ENCODE measurements at places on chromosomes 7 and 10.

DNA sequence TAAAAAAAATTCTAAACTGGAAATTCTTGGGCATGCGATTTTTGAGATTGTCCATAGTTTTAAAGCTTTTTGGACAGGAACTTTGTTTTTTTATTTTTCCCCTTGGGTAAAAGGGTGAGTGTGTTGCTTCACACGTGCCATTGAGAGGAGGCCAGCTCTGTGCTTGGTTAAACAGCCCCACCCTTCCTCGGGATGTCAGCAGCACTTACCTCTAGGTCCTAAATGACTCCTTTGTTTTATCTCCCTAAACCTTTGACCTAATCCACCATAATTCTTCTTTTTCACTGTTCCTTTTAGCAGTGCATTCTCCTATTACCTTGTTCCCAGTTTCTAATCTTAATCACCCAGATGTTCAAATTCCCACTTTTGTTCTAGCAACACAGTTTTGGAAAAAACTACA is 83.5 kb downstream of the SEMA3D start:
- no peak for DNase-seq
- no peaks in the 10 kb centered on the region for H3K27me3 ChIP-seq
- H3K27ac ChIP-seq: peak overlapping the region; percentile 11
- peaks cover 19% of the 10 kb centered on the region for H3K4me1 ChIP-seq
- H3K36me3 ChIP-seq: no peaks in the 10 kb centered on the region

GRCh38 chr10:72079356-72079755 is 9.0 kb downstream of the SPOCK2 start:
- DNase-seq: no peak
- H3K27me3 ChIP-seq: no peaks in the 10 kb centered on the region
- no peak overlapping the region for H3K4me3 ChIP-seq
- no peak overlapping the region for H3K27ac ChIP-seq

- no peaks in the 10 kb centered on the region for H3K27me3 ChIP-seq
- H3K27ac ChIP-seq: peak overlapping the region; percentile 5
- H3K36me3 ChIP-seq: no peaks in the 10 kb centered on the region
- H3K4me1 ChIP-seq: peaks cover 14% of the 10 kb centered on the region
- no peak for DNase-seq
These were observed 87.5 kb upstream of the IFRD1 start for GRCh38 chr7:112362731-112363131.

- peak overlapping the region; percentile 52 for H3K4me3 ChIP-seq
- H3K4me1 ChIP-seq: peaks cover 8% of the 10 kb centered on the region
- no peaks in the 10 kb centered on the region for H3K36me3 ChIP-seq
These were observed 37.1 kb downstream of the PRKCQ start for GRCh38 chr10:6542999-6543430.

- H3K36me3 ChIP-seq: no peaks in the 10 kb centered on the region
- peaks cover 6% of the 10 kb centered on the region for H3K4me1 ChIP-seq
- H3K27ac ChIP-seq: peak overlapping the region; percentile 90
These were observed 15.8 kb upstream of the CAMK1D start for GRCh38 chr10:12333380-12334185.

GRCh38 chr7:127885843-127886242 is 145.4 kb downstream of the LRRC4 start:
- H3K27me3 ChIP-seq: no peaks in the 10 kb centered on the region
- peaks cover 18% of the 10 kb centered on the region for H3K4me1 ChIP-seq
- H3K4me3 ChIP-seq: no peak overlapping the region
- H3K27ac ChIP-seq: peak overlapping the region; percentile 86

DNA sequence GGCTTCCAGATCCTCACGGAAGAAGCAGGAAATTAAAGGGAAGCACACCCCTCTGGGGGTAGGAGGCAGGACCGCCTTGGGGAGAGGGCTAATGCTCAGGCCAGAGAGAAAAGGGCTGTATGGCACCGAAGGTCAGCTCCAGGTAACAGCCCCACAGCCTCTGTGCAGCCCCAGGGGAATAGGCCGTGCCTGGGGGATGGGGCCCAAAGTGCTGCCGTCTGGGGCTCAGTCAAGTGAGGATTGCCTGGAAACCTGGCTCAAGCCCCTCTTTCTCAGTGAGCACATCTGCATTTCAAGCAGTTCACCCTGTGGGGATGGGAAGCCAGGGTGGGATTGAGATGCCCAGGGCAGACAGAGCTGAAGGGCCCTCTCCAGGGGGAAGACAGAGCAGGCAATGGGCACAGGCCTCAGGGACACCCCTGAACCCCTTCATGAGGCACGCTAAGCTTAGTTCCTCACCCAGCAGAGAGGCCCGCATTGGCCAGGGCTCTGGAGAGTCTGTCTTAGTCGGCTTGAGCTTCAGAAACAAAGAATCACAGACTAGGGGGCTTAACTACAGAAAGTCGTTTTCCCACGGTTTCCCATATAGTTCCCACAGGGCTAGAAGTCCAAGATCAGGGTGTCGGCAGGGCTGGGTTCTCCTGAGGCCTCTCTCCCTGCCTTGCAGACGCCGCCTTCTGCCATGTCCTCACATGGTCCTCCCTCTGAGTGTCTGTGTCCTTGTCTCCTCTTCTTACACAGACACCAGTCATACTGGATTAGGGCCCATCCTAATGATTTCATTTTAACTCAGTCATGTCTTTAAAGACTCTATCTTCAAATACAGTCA is 118.2 kb downstream of the PTPN20 start:
- H3K4me3 ChIP-seq: no peak overlapping the region
- peaks cover 28% of the 10 kb centered on the region for H3K27me3 ChIP-seq
- H3K4me1 ChIP-seq: no peaks in the 10 kb centered on the region
- H3K36me3 ChIP-seq: no peaks in the 10 kb centered on the region

DNA sequence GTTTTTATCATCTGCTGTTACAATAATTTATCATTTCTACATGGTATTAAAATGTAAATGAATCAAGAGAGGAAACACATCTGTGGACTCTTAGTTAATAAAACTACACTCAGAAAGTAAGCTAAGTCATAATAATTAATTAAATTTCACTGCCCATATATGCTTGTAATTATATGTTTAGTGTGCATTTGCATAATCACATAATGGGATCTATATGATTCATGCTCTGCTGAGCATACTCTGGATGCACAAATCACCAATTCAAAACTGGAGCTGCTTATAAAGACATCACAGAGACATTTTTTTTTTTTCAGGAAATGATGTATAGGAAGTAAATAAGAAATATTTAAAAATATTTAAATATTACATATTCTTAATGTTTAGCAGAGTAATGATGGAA is 151.6 kb upstream of the STEAP4 start:
- no peaks in the 10 kb centered on the region for H3K4me1 ChIP-seq
- no peaks in the 10 kb centered on the region for H3K36me3 ChIP-seq
- no peak overlapping the region for H3K27ac ChIP-seq
- no peak overlapping the region for H3K4me3 ChIP-seq
- no peaks in the 10 kb centered on the region for H3K27me3 ChIP-seq

- no peak overlapping the region for H3K27ac ChIP-seq
- H3K36me3 ChIP-seq: no peaks in the 10 kb centered on the region
- no peak overlapping the region for H3K4me3 ChIP-seq
- DNase-seq: no peak
- peaks cover 13% of the 10 kb centered on the region for H3K27me3 ChIP-seq
- no peaks in the 10 kb centered on the region for H3K4me1 ChIP-seq
These were observed 32.2 kb downstream of the FRMPD2 start for GRCh38 chr10:48242171-48242904.

GRCh38 chr7:23475576-23475839 is 5.2 kb upstream of the IGF2BP3 start:
- H3K36me3 ChIP-seq: no peaks in the 10 kb centered on the region
- H3K4me1 ChIP-seq: peaks cover 30% of the 10 kb centered on the region
- peak overlapping the region; percentile 87 for H3K4me3 ChIP-seq
- DNase-seq: no peak
- peak overlapping the region; percentile 95 for H3K27ac ChIP-seq

DNA sequence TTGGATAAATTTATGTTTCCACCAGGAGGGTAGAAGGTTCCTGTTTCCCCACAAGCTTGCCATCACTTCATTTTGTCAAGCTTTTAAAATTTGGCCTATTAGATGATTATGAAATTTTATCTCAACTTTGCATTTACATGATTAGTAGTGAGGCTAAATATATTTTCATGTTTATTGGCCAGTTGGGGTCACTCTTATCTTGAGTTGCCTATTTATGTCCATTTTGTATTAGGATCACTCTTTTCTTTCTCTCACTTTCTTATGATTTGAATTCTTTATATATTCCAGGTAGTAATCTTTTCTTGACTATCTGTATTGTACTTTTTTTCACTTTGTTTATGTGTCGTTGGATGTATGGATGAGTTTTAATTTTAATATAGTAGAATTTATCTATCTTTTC is 218.6 kb upstream of the SLC26A5 start:
- no peaks in the 10 kb centered on the region for H3K36me3 ChIP-seq
- H3K27ac ChIP-seq: no peak overlapping the region
- peaks cover 5% of the 10 kb centered on the region for H3K4me1 ChIP-seq
- no peaks in the 10 kb centered on the region for H3K27me3 ChIP-seq

GRCh38 chr10:86044029-86044428 is 322.6 kb downstream of the GRID1 start:
- H3K4me1 ChIP-seq: no peaks in the 10 kb centered on the region
- DNase-seq: no peak
- no peaks in the 10 kb centered on the region for H3K36me3 ChIP-seq
- H3K4me3 ChIP-seq: no peak overlapping the region
- peaks cover 6% of the 10 kb centered on the region for H3K27me3 ChIP-seq

GRCh38 chr7:27640884-27641574 is 21.7 kb downstream of the HIBADH start:
- peaks cover 29% of the 10 kb centered on the region for H3K36me3 ChIP-seq
- H3K27me3 ChIP-seq: no peaks in the 10 kb centered on the region
- H3K4me1 ChIP-seq: peaks cover 19% of the 10 kb centered on the region
- H3K4me3 ChIP-seq: no peak overlapping the region
- DNase-seq: no peak

- DNase-seq: peak; percentile 8
- H3K4me1 ChIP-seq: peaks cover 34% of the 10 kb centered on the region
- no peaks in the 10 kb centered on the region for H3K36me3 ChIP-seq
- H3K27ac ChIP-seq: no peak overlapping the region
- H3K4me3 ChIP-seq: no peak overlapping the region
These were observed 86.5 kb downstream of the FOXL3 start for GRCh38 chr7:376306-377079.

GRCh38 chr7:101856473-101857357 is 39.3 kb downstream of the CUX1 start:
- H3K27ac ChIP-seq: peak overlapping the region; percentile 33
- H3K36me3 ChIP-seq: peaks cover 2% of the 10 kb centered on the region
- H3K4me3 ChIP-seq: no peak overlapping the region
- H3K4me1 ChIP-seq: peaks cover 40% of the 10 kb centered on the region
- no peak for DNase-seq
- H3K27me3 ChIP-seq: no peaks in the 10 kb centered on the region

DNA sequence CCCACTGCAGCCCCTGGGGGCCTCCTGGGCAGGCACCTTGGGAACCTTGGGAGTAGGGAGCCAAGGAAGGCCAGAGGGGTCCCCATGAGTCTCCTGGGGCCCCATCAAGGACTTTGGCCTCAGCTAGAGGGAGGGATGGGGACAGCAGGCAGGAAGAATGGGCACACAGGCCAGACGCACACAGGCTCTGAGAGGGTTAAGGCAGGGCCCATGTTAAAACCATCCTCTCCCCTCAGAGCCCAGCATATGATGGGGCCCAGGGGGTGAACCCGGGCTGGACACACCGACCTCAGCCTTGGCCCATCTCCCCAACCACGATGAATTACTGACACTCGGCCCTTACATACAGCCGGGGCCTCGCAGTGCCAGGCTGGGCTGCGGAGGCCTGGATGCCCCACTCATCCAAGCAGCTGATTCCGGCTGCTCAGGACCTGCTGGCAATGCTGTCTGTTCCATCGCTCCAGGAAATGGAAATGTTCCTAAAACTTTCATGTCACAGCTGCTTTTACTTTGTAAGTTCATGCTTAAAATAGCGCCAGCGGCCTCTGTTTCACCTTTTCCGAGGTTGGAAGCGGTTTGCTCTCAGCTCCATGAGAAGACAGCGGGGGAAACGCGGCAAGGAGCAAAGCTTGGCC is 17.3 kb upstream of the INPP5A start:
- peaks cover 18% of the 10 kb centered on the region for H3K4me1 ChIP-seq
- H3K4me3 ChIP-seq: no peak overlapping the region
- no peak overlapping the region for H3K27ac ChIP-seq
- peaks cover 27% of the 10 kb centered on the region for H3K27me3 ChIP-seq

GRCh38 chr10:23694921-23695824 is 256.3 kb downstream of the OTUD1 start:
- H3K27ac ChIP-seq: peak overlapping the region; percentile 57
- H3K4me1 ChIP-seq: peaks cover 15% of the 10 kb centered on the region
- H3K36me3 ChIP-seq: no peaks in the 10 kb centered on the region
- H3K27me3 ChIP-seq: peaks cover 90% of the 10 kb centered on the region
- DNase-seq: no peak

DNA sequence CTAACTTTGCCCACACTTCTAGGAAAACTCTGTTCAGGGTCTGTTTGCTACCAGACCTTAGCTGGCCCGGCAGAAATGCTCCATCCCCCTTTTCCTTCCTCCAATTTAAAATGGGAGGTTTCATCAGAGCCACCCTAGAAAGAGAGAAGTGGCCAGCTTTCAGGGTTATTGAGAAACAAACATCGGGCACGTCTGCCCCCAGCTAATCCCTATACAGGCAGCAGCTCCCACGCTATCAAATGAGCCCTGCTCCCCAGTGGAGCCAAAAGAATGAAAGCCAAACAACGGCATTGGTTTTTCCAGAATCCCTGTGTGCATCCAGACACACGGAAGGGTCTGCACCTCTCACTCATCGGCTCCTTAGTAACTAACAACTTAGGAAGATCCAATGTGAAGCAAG is 132.5 kb downstream of the GRID1 start:
- no peaks in the 10 kb centered on the region for H3K4me1 ChIP-seq
- no peaks in the 10 kb centered on the region for H3K36me3 ChIP-seq
- no peak overlapping the region for H3K4me3 ChIP-seq
- peaks cover 4% of the 10 kb centered on the region for H3K27me3 ChIP-seq
- H3K27ac ChIP-seq: no peak overlapping the region

DNA sequence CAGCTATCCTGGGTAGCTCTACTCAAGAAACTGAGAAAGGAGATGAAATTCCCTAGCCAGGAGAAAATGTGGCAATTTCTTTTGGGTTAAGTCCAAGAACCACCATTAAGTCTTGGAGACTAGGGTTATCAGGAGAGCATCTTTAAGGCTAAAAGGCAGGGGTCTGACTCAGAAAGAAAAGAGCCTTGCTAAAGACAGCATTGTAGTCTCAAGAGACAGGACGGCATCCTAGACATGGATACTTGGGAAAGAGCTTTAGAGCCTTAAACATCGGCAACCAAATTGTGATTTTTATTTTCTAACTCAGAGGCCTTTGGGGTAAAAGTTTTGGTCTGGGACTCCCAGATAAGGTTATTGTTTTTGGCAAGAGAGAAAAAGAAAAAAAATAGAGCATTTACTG is 83.1 kb downstream of the FAS start:
- no peak overlapping the region for H3K27ac ChIP-seq
- H3K36me3 ChIP-seq: no peaks in the 10 kb centered on the region
- H3K4me3 ChIP-seq: no peak overlapping the region
- DNase-seq: no peak

DNA sequence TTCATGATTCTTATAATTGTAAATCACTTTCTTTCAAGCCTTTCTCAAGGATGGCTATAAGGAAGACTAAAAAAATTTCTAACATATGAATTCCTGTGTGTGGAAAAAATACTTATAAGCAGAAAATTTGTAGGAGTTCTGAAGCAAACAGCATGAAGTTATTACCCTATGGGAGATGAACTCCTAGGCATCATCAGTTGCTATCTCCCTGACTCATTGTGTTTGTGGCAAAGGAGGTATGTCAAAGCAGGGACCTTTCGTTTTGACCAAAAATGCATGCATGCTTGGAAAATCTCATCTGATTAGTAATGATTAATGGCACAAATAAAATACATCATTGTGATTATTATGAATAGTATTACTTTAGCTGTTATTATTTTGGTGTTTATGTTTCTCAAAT is 59.4 kb downstream of the CALCR start:
- H3K4me1 ChIP-seq: peaks cover 3% of the 10 kb centered on the region
- no peaks in the 10 kb centered on the region for H3K36me3 ChIP-seq
- H3K27me3 ChIP-seq: no peaks in the 10 kb centered on the region
- H3K4me3 ChIP-seq: no peak overlapping the region
- no peak overlapping the region for H3K27ac ChIP-seq

- DNase-seq: no peak
- H3K4me3 ChIP-seq: no peak overlapping the region
- no peaks in the 10 kb centered on the region for H3K27me3 ChIP-seq
These were observed 104.4 kb downstream of the STRA8 start for GRCh38 chr7:135337977-135338550.
